ENCODE measurements at places on chromosomes 3 and 15.

GRCh38 chr15:51093488-51093838 is 1.2 kb downstream of the TNFAIP8L3 start:
- no peak for DNase-seq

- no peak for DNase-seq
Observed at GRCh38 chr3:122232485-122232884, 49.0 kb downstream of the CASR start.

GRCh38 chr15:50046867-50047266 is 72.2 kb downstream of the ATP8B4 start:
- DNase-seq = no peak

DNA sequence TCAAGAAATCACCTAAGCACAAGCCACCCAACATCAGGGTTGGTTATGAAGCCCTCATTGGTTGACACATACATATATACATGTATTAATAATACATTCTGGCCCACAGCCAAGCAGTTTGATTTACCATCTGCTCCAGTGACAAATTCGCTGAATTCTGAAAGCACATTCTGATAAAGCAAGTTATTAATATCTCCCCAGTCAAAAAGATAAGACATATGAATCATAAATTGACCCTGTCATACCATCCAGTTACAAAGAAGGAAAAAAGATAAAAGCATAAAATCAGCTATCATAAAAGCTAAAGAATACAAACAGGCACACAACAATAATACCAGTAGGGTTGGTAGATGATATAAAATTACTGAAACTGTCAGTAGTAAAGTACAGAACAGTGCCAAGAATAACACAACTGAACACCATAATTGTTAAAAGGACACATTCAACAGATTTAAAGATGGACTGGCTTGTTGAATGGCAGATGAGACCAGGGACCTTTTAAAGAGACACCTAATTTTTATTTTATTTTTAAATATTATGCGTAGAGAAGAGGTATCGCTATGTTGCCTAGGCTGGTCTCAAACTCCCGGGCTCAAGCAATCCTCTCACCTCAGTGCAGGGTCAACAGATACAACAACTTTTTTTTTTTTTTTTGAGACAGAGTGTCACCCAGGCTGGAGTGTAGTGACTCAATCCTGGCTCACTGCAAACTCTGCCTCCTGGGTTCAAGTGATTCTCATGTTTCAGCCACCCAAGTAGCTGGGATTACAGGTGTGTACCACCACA is 7.7 kb downstream of the SNX4 start:
- no peak for DNase-seq

GRCh38 chr3:21377071-21377769 is 373.8 kb downstream of the ZNF385D start:
- no peak for DNase-seq

DNA sequence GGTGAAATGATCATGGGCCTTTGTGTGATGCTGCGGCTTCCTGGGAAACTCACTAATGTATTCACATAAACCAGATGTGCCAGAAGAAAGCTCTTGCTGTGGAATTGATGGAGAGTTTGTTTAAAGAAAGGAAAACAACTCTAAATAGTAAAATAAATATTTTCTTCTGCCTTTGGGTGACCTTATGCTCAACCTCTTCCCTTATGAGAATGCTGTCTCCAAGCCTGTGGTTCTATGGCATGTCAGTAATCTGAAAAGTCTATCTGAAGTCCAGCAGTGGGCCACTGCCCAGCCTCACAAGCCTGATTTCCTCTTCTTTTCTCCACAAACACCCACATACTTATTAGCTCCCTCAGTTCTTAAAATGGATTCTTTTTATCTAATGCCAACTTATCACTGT is 49.9 kb upstream of the PHLDB2 start:
- no peak for DNase-seq

- no peak for DNase-seq
Observed at GRCh38 chr15:77493324-77493907, 72.7 kb downstream of the HMG20A start.

- DNase-seq = no peak
Observed at GRCh38 chr3:153173758-153174516, 11.9 kb downstream of the RAP2B start.

GRCh38 chr3:69406163-69406562 is 20.3 kb upstream of the FRMD4B start:
- DNase-seq = no peak

DNA sequence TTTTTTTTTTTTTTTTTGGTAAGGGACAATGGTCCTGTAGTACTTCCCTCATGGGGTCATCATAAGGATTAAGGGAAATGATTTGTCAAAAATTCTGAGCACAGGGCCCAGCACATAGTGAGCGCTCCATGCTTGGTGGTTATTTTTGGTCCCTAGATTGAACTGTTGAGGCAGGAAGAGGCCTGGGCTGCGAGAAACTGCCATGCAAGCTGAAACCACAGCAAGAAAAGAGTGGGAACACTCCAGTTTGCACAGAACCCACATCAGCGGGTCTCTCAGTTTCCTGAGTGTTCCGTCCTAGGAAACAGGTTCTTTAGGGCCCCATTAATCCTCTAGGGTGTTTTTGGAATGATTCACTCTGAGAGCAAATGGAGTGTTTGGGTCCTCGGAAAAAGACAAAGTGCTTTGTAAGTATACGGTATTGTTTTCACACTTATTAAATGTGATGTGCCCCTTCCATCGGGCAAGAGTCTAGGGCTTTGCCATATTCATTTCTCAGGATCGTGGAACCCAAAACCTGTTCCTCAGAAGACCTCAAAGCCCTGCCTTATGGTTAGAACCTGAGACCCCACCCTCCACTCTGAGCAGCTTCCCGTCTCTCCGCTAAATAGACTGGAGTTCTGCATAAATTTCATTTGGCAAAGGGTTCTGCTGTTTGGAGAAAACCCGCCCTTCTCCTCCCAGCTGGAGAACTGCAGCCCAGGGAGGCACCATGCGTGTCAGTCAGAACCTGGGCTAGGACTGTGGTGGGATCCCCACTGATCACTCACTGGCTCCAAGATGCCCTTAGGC is 60.4 kb downstream of the SPSB4 start:
- no peak for DNase-seq

DNA sequence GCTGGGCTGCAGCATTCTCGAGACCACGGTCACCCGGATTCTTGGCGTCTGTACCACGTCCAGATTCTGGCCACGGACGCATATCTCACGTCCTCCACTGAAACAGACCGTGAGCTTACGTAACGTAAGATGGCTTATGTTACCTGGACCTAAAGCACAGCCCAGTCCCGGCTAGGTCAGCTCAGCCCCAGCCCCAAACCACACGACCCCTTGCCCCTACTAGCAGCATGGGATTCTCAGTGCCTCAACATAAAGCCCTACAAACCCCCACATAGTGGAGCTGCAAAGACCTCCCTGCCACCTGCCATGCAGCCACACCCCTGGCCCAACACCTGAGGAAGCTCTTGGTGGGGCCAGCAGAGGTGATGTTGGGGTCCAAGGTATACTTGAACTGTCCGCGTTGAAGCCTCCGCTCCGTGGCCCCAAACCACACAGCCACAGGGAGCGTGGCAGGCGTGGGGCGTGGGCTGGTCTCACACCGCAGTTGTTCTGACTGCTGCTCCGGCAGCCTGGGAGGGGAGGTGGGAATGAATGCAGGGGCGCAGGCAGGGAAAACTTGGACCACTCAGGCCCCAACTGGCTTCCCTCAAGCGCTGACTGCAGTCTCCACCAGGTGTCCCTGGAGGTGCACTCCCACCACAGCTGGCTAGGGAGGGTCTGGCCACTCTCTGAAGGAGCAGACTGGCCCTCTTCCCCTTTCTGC is 14.5 kb downstream of the PLXNB1 start:
- no peak for DNase-seq

GRCh38 chr3:100354850-100355249 is 20.3 kb downstream of the NIT2 start:
- no peak for DNase-seq

GRCh38 chr3:33420966-33421365 is 19.2 kb downstream of the UBP1 start:
- DNase-seq = no peak

GRCh38 chr3:53606793-53607192 is 112.4 kb downstream of the CACNA1D start:
- no peak for DNase-seq

GRCh38 chr3:52221141-52221562 is 4.3 kb downstream of the TLR9 start:
- no peak for DNase-seq

GRCh38 chr3:40878464-40878905 is 320.8 kb upstream of the CTNNB1 start:
- DNase-seq = no peak

DNA sequence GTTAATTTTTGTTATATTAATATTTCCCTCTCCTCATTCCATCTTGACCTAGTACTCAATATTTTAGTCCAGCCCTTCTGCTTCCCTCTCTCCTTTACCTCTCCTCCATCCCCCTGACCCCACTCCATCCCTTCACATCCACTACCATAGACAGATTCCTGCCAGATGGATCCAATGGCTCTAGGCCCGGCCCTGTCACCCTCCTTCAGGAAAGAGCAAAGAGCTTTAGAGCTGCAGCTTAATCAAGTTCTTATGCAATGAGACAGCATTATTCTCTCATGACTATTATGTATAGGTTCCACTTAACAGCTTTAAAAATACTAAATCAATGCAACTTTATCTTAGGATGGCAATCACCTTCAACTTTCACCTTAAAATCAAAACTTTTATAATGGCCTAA is 200.7 kb upstream of the TTC14 start:
- DNase-seq = no peak

GRCh38 chr15:57263520-57263919 is 112.8 kb upstream of the CGNL1 start:
- no peak for DNase-seq

GRCh38 chr15:62455441-62455921 is 290.4 kb upstream of the C2CD4B start:
- no peak for DNase-seq

Data from colonic mucosa (tissue), 4 donors.